ENCODE measurements at places on chromosomes 2 and 18.
A peak's percentile ranks its signal among the peaks of the same experiment; 100 is the strongest.

DNA sequence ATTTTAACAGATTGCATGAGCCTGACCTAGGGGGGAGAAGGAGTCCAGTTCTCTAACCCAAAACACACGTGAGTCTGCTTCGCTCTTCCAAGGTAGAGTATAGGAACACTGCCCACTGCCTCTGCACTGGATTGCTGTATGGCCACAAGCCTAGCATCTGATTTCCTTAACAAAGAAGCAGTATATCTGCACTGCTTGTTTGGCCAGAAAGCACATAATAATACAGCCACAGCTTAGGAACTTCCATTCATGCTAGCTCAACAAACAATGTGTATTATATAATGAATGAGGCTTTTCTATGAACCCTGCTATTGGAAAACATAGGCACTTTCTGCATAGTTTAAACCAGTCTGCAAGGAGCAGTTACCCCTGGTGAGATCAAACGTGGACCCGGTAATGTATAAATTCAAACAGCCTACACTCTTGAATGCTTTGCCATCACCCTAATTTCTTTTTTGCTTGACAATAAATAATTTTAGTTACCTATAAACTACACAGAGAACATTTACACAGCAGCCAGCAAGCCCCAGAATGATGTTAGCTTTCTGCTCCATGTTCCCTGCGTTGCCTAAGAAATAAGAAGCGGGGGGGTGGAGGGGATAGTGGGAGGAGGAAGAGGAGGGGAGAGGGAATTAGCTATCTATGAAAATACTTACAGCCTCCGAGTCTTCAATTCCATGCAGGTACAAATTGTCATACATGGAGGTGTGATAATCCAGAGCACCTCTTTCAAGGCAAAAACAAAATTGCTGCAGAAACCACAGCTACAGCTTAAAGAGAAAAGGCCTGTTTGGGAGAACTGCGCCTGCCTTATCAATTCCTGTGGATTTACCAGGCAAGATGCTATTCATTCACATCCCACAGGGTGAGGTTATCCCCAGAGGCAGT lies 125.6 kb downstream of the CACNB4 start:
- peak; percentile 77 for DNase-seq

DNA sequence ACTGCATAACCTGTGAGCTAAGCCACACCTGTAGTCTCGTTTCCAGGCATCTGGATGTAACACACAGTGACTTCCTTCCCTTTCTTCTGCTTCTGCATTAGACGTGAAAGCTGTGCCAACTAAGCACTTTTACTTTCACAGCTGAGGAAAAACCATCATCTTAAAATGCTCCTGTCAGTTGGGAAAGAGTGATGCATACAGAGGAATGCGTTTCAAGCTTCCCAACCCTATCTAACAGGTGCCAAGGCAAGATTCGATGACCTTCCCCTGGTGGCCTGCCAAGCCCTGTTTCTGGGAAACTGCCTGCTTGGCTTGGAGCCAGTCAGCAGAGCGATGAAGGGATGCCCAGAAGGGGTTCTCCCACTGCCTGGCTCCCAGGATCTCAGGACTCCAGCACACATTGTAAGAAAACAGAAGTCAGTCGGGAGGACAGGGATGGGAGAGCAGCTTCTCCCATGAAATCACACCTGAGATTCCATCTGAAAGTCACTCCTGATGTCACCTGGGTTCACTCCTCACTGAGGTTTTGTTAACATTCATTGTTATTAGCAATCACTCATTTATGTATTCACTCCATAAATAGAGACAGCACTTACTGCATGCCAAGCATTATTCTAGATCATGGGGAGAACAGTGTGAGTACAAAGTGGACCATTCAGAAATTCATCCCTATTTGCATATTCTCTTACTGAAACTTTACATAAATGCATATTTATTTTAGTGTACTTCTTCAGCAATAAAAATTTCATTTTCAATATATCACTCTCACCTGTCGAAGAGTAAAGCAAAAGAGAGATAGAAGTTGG lies 64.1 kb downstream of the DTNA start:
- peak; percentile 50 for DNase-seq

DNA sequence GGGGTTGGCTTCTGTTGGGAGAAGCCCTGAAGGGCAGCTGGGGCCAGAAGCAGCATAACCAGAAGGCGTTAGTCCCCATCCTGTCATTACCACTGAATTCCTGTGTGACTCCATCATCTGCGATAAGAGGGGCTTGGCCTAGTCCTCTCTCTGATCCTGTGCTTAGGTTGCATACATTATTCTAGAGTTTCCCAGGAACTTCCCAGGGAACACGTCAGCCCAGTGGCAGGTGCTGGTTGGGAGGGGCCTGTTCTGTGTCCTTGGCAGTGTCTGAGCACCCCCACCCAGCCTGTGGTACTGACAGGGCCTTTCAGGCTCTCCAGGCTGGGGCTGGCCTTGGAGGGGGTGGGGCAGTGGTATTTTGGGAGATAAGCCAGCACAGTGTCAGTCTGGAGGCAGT lies 4.5 kb upstream of the TOGARAM2 start:
- DNase-seq, result no peak

DNA sequence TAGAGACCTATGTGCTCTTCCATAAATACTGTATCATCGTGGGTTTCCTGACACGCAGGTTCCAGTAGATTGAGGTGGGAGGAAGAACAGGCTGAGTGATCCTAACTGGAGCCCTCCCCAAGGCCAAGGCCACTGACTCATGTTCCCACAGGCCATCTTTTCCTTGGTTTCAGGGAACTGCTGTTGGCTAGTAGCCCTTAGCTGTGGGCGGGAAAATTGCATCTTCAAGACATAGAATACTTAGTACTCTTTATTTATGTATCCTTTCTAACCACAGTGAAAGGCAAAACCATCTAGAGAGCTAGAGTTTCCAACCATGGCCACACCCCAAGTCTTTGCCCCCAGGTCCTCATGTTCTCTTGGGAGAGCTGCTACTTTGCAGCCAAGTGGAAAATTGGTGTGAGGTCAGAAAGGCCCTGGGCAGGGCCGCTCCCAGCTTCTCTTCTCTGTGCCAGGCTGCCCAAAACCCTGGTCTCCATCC lies 55.9 kb downstream of the COPS8 start:
- no peak for DNase-seq

DNA sequence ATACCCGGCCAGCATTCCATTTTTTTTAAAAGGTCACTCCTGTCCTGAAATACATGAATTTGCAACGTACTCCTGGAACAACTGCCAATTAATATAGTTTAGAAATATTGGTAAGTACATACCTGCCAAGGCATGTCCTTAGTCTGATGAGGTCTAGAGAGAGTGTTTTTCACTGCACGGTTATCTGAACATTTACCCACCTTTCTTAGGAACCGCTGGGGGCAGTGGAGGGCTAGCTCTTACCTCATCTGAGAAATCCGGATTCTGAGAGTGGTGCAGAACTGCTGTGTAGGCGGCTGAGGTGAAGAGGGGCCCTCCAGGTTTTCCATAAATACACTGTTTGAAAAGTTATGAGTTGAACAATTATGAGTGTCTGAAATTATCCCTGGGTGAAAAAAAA lies 133.1 kb upstream of the CCDC195 start:
- DNase-seq, result no peak

DNA sequence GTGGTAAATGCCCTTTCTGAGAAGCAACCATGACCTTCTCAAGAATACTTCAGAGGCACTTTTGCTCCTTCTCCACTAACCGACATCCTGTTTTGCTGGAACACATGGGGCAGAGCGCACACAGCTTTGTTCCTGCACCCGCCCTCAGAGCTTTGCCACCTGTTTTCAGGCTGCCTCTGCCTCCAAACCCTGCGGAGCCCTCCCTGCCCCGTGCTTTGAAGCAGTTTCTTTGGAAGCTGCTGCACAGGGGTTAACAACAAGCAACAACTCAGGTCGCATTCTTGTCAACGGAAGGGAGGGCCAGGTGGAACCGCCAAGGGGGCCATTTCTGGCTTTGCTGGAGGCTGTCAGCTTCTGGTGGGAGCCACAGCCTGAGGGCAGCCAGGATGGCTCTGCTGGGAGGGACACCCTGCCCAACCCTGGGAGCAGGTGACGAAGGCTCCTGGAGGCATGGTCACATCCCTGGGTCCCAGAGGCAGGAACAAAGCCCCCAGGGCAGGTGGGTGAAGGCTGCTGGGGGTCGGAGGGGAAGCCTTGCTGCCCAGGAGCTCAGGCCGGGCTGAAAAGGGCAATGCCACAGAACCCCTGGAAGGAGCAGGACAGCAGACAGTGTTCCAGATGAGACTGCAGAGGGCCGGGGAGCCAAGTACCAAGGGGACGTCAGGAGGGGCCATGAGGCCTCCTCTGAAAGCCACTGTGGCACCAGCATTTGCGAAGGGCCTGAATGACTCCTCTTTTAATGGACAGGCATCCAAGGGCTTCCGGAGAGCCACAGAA lies 46.8 kb downstream of the MRPS5 start:
- DNase-seq, result no peak

DNA sequence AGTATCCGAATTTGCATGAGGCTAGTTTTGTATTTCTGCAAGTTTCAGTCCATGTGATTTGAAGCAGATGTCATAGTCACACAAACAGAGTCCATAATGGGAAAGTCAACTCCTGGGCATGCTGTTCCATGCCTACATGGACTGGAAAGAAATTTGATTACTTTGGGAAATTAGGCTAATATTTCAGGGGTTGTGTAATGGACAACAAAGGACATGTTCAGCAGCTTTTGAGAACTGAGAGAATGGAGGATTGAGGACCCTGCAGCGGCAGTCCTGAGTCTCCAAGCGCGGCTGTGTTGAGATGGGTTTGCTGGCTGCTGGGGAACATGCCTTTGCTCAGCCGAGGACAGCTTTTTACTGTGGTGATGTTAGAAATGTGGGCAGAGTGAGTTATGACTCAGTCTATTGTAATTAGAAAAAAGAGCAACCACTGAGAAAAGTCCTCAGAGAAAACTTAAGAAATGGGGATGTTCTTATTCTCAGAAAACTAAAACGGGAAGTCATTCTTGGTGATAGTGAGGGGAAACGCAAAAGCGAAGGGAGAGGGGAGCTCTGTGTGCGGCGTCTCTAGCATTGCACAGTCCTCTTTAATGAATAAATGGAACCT lies 149.2 kb downstream of the FAM210A start:
- peak; percentile 74 for DNase-seq

DNA sequence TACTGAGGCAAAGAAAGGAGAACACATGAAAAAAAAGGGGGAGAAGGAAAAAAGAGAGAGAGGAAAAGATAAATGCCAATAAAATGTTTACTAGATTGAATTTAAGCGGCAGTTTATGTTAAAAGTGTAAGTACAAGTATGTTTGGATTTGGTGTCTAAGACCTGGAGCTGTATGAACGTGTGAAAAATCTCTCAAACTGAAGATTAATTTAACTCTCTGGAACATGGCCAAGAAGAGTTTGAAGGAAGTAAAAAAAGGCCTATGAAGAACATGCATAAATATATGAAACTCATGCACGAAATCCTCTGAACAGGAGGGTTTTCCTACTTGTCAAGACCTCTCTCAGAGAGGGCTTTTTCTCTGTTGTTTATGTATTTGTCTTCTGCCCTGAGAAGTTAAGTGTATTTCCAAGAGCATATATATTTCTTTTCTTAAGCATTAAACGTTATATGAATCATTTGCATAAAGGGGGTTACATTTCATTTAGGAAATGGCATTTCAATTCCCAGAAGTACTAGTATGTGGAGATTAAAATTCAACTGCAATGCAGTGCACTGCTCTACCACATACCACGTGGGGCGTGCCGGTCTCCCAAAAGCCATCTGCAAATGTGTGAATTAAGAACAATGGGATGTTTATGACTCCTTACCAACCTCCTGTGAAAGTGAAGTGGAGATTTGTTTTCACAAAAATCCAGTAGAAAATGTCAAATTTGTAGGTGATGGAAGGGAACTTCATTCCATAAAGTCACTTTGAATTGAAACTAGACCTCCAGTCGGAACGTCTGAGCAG lies 281.1 kb upstream of the TRIB2 start:
- DNase-seq, result no peak

- no peak for DNase-seq
Measured at GRCh38 chr2:120053891-120054290, 41.0 kb downstream of the EPB41L5 start.

DNA sequence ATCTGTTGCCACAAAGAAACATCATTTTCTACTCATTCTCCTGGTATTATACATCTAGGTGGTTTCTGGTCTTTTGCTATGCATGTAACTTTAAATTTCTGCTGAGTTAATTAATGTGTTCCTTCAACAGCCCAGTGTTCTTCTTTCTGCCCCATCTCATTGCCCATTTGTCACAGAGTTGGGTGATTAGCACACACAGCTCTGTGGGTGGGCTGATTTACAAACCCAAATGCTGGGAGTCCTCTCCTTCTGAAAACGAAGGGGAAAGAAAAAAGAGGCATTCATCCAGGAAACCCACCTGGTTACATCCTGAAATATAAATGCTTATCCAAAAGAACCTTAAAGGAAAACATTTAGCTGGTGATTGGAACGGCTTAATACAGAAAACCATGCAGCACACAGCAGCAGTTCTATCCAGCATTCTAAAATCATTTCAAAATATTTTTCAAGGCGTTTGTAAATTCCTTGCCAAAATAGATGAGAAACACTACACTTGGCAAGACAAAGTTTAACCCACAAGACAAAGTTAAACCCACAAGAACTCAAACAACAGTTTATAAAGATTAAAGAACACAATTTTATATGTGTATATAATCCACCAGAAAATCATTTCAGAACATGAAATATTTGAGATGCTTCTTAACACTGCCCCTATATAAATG lies 177.9 kb downstream of the ANTXR1 start:
- DNase-seq, result no peak

GRCh38 chr2:144213797-144214196 lies 306.1 kb downstream of the ZEB2 start:
- no peak for DNase-seq

GRCh38 chr18:23057096-23057495 lies 78.2 kb upstream of the CABLES1 start:
- no peak for DNase-seq

GRCh38 chr18:13262839-13263691 lies 44.5 kb downstream of the LDLRAD4 start:
- DNase-seq, result no peak

DNA sequence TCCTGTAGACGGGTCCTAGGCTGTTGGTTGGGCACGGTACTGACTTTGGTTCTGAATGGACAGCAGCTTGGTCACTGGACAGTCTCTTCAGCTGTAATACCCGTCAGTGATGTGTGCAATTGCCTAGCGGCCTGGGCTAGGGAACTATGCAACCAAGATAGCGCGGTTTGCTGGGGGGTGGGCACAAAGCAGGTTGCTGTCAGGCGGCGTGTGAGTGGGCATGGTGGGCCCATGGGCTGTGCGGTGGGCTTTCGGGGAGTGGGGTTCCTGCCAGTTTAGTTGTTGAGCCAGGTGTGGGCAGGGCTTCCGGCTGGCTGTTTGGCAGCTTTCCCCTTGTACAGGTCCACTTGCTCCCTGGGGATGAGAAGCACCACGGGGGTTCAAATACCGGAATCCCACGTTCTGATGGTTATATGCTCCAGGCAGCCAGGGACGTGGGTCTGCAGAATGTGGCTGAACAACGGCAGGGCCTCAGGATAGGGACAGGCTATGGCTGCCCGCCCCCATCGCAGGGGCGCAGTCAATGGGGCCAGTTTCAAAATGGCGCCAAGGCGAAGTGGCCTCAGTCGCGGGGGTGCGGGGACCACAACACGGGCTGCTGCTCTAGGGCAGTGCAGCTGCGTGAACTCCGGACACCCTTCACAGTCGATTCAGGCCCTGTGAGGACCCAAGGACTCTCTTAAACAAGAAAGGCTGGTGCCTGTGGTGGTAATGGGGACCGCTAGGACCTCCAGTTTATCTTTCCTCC lies 407.5 kb upstream of the FIGN start:
- no peak for DNase-seq

- DNase-seq, result no peak
Measured at GRCh38 chr2:234496055-234496834, 636 bp downstream of the ARL4C start.

GRCh38 chr2:175580652-175581051 lies 399.1 kb upstream of the ATP5MC3 start:
- no peak for DNase-seq

All from globus pallidus (tissue), 1 donor.